ENCODE measurements at places on chromosomes 5 and 9.

- DNase-seq, result no peak
Measured at GRCh38 chr9:127091526-127091925, 30.9 kb downstream of the ANGPTL2 start.

- DNase-seq, result no peak
Measured at GRCh38 chr9:27022920-27023319, 17.4 kb upstream of the LRRC19 start.

- DNase-seq, result no peak
Measured at GRCh38 chr5:15285901-15286583, 213.9 kb upstream of the FBXL7 start.

- DNase-seq, result no peak
Measured at GRCh38 chr9:77569335-77569734, 78.8 kb downstream of the GNA14 start.

- DNase-seq, result no peak
Measured at GRCh38 chr5:146632620-146633322, 116.8 kb upstream of the GPR151 start.

GRCh38 chr5:140882591-140882899, 621 bp downstream of the PCDHA13 start:
- no peak for DNase-seq

DNA sequence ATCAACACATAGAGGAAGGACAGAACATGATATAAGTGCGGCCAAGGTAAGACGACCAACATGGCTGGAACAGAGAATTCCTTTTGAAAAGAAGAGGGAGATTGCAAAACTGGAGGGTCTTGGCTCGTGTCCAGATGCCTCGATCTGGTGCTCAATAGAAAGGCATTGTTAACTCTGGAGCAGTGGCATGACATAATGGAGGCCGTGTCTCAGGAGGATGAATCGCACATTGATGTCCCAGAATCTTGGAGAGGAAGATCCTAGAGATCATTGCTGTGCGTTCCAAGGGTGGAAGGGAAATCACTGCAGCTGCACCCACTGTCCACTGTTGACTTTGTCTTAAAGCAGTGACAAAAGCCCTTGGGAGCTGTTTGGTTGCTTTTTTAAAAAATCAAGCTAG, 30.9 kb downstream of the GRAMD2B start:
- no peak for DNase-seq

DNA sequence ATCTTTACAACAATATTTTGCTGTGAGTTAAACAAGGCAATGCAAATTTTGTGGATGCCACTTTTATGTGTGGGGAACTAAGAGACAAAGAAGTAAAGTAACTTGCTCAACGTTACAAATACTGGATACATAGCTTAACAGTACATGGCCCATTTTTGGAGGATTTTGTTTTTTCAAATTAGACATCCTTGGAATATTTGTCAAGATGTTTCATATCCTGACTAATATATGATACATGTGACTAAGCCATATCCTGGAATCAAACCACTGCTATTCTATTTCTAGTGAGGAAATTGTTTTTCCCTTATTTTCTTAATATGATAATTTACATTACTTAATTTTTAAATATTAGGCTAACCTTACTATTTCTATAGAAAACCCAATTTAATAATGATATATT, 529.8 kb downstream of the DMRTA1 start:
- DNase-seq, result no peak

DNA sequence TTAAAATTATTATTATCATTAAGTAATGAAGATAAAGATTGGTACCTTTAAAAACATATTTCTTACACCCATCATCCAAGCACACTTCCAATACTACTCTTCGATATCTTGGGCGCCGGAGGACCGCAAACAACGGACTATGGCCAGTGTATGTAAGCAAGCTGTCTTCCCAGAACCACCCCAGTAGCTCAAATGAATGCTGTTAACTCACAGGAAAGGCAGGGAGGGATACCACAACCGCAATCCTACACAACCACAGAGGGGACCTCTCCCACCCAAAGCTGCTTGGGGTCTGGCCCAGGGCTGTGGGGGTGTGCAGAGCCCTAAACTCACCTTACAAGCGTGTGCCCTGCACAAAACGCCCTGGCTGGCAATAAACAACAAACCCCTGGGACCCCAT, 20.6 kb downstream of the GOLM1 start:
- DNase-seq, result no peak

DNA sequence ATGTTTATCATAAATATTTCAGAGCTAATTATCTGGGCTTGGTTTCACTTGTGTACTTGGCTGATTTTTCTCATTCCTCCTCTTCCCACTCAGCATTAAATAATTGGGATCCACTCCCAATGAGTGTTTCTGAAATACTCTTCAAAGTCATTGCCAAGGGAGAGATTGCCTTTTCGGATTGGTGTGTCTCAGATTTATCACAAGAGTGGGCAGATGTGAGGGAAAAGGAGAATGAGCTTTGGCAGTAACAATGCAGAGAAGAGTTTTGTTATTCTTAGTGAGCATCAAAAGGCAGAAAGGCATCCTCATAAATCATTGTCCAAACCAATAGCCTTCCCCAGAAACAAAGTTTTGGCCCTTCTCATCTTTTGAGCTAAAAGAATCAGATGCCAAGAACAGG, 79.2 kb downstream of the SEMA5A start:
- no peak for DNase-seq

GRCh38 chr9:86795823-86796553, 151.3 kb downstream of the GAS1 start:
- no peak for DNase-seq

DNA sequence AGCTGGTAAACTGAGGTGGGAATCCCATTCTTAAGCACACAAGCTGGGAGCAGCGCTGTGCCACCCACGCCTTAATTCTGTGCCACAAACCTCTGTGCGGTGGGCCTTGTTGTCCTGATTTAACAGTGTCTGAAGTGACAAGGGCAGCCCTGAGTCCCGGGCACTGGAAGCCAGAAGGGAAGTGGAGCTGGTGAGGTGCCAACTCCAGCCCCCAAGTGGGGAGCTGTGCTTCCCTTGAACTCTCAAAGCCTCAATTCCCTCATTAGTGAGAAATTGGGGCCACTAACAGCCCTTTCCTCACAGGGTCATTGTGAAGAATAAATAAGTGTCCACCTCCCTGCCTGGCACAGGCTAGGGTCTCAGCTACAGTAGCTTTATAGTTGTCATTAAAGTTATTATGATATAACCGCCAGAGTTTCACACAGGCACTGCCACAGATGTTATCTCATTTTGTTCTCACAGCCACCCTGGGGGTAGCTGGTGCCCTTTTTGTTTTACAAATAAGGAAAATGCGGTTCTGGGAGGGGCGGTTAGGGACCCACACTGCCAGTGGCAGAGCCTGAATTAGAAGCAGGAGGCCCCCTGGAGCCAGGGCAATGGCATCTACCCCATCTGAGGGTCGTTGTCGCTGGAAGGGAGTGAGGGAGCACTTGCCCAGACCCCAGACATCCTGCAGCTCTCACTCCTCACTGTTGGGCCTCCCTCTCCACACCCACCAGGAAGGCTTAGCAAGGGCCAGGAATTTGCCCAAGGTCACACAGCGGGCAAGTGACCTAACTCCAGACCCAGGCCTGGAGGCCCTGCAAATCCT, 2.1 kb upstream of the TLX3 start:
- DNase-seq, result no peak

GRCh38 chr5:167790462-167791260, 500.8 kb upstream of the WWC1 start:
- DNase-seq, result no peak

DNA sequence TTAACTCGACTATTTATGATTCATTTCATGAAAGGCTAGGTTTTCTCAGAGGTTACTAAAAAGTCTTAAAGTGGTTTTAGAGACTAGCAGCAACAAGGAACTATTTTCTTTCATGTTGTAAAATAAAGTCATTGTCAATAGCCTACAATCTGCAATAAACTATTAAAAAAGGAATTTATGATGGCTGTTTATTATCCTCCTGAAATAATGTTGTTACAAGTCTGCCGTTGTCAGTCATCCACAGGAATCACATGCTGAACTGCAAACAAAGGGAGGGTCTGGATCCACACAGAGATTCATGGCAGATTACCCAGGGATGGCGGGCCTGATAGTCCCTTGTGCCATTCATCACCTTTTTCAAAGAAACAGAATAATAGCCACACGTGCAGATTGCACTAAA, 49.2 kb downstream of the TMEM174 start:
- DNase-seq, result no peak

GRCh38 chr5:115501464-115502210, 42.9 kb downstream of the FEM1C start:
- DNase-seq, result no peak

GRCh38 chr9:1722404-1722803, 292.7 kb upstream of the SMARCA2 start:
- peak; percentile 24 for DNase-seq

GRCh38 chr5:33319841-33320240, 120.9 kb upstream of the TARS1 start:
- DNase-seq, result no peak

DNA sequence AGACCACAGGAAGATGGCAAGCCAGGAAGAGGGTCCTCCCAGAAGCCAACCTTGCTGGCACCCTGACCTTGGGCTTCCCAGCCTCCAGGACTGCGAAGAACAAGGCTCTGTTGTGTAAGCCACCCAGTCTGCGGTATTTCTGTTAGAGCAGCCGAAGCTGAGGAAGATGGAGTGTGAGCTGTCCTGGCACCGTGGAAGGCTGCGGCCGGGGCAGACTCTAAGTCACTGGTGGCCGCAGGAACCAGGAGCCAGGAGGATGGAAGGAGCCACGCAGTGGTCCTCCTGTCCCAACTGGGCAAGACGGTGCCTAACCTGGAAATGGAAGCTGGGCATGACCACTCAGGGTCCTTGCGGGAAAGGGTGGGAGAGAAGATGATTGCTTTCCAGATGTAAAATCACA, 89.1 kb downstream of the ZNF354C start:
- no peak for DNase-seq

- DNase-seq, result no peak
Measured at GRCh38 chr5:61256474-61256873, 75.6 kb upstream of the ZSWIM6 start.

DNA sequence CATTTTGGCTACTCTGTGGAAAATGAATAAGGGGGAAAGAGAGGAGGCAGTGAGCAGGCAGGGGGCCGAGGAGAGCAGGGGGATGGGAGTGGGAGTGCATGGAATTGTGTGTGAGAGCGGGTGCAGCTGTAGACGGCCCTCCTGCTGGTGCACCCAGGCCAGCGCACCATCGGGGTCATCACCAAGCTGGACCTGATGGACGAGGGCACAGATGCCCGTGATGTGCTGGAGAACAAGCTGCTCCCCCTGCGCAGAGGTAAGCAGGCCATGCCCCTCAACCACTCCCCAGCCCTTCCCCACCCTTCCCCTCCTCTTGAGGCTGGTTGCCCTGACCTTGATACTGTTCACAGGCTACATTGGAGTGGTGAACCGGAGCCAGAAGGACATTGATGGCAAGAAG, 16.7 kb downstream of the DNM1 start:
- DNase-seq, result no peak

GRCh38 chr5:40743771-40744170, 12.0 kb downstream of the TTC33 start:
- DNase-seq, result no peak

- no peak for DNase-seq
Measured at GRCh38 chr5:9686216-9686615, 56.1 kb upstream of the TAS2R1 start.

- no peak for DNase-seq
Measured at GRCh38 chr5:53339962-53340540, 140.4 kb upstream of the FST start.

DNA sequence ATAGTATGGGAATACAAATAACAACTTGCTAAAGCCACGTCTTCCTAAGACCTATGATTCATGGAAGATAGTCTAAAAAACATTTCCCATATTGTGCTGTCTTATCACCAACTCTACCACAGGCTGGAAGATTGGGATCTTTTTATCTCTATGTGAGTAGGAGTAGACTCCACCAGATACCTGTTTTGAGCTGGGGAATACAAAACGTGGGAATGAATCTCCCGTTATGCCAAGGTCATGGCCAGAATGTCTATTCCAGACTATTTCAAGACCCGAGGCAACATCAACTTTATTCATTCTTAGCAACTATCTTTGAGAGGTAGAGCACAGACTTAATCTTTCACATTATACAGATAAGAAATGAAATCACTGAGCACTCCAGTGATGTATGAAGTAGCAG, 2350.9 kb upstream of the WWC1 start:
- DNase-seq, result no peak

GRCh38 chr9:19230355-19231125, at the start of gene DENND4C:
TSS of gene DENND4C (plus strand) at chr9:19230693. CDS start at chr9:19276175, 45,482 bp downstream.
- peak; percentile 76 for DNase-seq

GRCh38 chr5:124885490-124885889, 139.1 kb upstream of the ZNF608 start:
- DNase-seq, result no peak

GRCh38 chr9:123686131-123686828, 243.6 kb downstream of the DENND1A start:
- DNase-seq, result no peak

DNA sequence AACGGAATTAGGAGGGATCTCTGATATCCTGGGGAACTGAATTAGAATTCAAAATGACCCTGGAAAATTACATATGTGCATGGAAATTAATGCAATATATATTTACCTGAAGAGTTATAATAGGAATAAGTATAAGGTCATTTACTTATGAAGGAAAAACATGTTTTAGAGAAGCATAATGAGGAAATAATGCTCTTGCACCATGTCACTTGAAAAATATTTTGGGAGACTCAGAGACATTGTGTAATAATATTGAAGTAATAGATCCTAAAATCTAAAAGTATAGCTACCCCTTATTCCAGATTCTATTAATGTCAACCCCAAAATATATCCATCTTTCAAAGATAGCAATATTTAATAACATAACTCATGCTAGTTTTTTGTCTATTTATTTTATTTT, 28.4 kb downstream of the SPZ1 start:
- DNase-seq, result no peak

DNA sequence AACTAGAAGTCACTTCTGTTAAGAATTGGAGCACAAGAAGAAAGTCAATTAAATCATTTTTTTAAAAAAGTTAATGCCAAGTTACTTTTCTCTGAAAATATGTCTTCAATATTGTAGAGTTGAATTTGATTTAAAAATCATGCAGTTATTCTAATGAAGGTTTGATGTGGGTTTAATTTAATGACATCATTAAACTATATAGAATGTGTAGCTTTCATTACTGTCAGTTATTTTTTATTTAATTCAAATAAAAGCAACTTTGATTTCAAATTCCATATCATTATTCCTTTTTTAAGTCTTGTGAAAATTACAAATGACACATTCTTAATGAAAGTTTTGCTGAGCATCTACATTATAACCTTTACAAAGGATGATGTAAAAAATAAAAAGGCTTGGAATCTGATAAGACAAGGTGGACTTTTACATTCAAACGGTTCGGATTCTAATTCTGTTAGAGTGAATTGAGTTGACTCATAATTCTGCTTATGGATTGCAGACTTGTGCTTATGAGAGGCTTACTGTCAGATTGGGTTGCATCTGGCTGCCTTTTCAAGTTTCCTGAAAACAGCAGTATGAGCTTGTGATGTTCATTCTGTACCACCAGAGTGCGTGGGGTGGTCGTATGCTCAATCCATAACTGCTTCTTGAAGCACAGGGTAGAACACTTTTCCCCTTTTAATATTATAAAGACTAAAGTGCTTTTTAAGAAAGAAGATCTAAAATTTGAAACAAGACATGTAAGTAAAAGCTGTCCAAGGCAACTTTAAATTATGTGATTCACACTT, 253.0 kb upstream of the ARRDC3 start:
- DNase-seq, result no peak

GRCh38 chr5:94916619-94917018, 298.1 kb downstream of the SLF1 start:
- DNase-seq, result no peak

Data from MM.1S (cell line).